ENCODE measurements at places on chromosomes 12 and 14. TPM values are rescaled to one million over a fixed set of nuclear protein-coding genes. Genes with fewer than 3 reads are reported as not detected.
A peak's percentile ranks its signal among the peaks of the same experiment; 100 is the strongest.

DNA sequence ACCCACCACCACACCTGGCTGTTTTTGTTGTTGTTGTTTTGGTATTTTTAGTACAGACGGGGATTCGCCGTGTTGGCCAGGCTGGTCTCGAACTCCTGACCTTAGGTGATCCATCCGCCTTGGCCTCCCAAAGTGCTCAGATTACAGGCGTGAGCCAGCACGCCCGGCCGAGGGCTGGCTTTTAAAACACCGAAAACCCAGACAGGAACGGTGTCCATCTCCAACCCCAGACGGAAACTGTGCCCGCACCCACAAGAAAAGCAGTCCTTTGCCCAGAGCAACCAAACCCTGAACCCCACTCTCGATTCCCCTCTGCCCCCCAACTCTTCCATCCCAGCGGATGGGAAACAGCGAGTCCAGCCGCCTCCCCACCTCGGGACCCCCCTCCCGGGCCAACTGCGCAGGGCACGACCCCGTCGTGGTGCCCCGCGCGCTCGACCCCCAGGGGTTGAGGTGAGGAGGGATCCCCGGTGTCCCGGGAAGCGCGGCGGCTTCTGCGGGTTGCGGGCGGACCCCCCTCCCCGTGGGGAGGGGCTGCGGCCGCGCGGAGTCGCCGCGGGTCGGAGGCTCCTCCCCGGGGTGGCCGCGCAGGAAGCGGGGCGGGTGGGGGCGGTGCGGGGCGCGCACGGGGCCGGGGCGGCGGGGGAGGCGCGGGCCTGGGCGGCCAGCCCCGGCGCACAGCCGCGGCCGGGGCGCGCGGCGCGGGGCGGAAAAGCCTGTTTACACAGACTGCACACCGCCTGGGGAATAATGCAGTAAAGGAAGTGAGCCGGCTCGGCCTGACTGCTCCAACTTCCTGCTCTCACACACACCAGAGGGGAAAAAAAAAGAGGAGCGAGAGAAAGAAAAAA, at the start of gene ELK3:
ELK3 (plus strand) TSS at position 651 of the 851 bp plus-strand sequence.
- DNase-seq: peak; percentile 58

- no peak for DNase-seq
Measured at GRCh38 chr12:100706033-100706432, 88.5 kb upstream of the ANO4 start.

The ACOT6 gene
- total RNA-seq: not detected

GRCh38 chr12:2494486-2495192, 300.1 kb upstream of the FKBP4 start:
- DNase-seq: no peak

GRCh38 chr12:85072826-85073225, 36.7 kb downstream of the LRRIQ1 start:
- DNase-seq: no peak

The SPATS2 gene
- 8.5 TPM for total RNA-seq

The PRH2 gene
- total RNA-seq: not detected

GRCh38 chr14:64753999-64754398, 49.8 kb downstream of the PLEKHG3 start:
- no peak for DNase-seq

DNA sequence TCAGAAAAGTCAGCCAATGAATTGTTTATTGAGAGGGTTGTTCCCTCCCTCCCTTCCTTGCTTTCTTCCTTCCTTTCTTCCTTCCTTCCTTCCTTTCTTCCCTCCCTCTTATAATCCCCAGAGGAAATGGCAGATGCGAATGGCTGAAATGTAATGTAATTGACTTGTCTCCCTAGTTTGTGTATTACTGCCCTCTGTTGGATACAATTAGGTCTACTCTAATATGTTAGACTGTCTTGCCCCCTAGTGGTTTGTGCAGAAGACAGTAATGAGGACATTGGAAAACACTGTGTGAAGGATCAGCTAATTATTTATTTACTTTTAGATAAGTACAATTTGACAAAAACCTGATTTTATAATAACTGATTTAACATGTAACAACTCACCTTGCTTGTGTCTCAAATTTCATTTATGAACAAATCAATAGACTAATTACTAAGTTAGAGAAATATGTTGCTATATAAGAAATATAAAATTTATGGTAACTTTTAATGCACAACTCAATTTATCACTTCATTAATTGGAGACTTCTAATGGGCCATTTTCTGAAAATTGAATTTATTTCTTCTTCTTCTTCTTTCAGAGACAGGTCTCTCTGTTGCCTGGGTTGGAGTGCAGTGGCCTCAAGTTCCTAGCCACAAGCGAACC, 229.8 kb upstream of the LRIG3 start:
- no peak for DNase-seq

The REM2 gene
- 0.14 TPM for total RNA-seq

DNA sequence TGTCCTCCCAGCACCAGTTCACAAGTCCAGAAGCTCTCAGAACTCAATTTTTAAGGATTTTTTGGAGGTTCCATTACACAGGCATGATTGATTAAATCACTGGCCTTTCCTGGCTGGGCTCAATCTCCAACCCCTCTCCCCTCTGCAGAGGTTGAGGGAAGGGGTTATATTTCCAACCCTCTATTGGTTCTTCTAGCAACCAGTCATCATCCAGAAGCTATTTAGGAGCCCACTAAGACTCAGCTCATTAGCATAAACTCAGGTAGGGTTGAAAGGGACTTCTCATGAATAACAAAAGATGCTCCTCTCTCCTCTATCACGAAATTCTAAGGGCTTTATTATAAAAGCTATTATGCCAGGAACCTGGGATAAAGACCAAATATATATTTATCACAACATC, 41.5 kb downstream of the SPPL3 start:
- DNase-seq: no peak

The GPR137C gene
- 0.32 TPM for total RNA-seq

GRCh38 chr14:58801086-58801485, 163.3 kb downstream of the DACT1 start:
- no peak for DNase-seq

The TBC1D30 gene
- total RNA-seq: 1.6 TPM

The LGR5 gene
- not detected for total RNA-seq

The RNF212B gene
- not detected for total RNA-seq

- peak; percentile 41 for DNase-seq
Measured at GRCh38 chr12:47741340-47741703, 16.0 kb upstream of the ENDOU start.

The PRR4 gene
- total RNA-seq: 1.4 TPM

DNA sequence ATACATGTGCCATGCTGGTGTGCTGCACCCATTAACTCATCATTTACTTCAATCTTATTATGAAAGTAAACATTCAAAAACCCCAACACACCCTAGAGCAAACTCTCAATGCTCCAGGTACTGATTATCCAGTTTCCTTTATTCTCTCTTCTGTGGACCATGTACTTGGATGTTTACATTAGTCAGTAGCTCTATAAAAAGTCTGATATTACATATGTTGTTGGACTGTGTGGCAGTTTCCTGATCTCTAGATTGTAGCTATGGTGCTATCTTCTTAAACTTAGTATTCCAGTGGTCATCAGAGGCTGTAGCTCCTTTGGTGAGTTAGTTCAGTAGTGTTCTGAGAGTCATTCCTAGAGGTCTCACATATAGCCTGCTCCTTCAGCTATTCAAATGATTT, 25.1 kb upstream of the ITGA5 start:
- DNase-seq: no peak

- DNase-seq: peak; percentile 13
Measured at GRCh38 chr14:60092526-60092920, 800 bp downstream of the PCNX4 start.

- no peak for DNase-seq
Measured at GRCh38 chr12:5254703-5255102, 177.2 kb upstream of the NTF3 start.

The KLRC2 gene
- 0.82 TPM for total RNA-seq

The PARPBP gene
- total RNA-seq: 23.8 TPM

DNA sequence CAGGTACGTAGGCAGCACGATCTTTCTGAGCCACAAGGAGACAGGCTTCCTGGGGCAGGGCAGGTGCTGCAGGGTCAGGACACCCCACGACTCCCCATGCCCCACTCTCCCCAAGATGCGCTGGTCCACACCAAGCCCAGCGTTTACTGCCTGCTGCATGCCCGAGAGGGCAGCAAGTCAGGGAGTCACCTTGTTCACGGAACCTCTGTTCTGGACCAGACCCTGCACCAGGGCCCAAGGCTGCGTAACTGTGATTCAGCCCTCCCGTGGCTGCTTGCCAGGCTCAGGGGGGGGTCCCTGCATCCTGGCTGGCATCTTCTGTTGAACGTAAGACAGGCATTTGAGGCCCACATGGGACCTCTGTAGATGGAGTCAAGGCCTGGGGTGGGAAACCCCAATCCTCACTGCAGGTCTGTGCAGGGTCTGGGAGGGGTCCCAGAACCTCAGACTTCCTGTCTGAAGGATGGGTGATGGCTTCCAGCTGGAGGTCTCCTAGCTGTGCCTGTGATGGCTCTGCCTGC, 228.6 kb upstream of the RTL1 start:
- no peak for DNase-seq

The NFATC4 gene
- total RNA-seq: 1.1 TPM

The KCNK13 gene
- total RNA-seq: not detected

- DNase-seq: no peak
Measured at GRCh38 chr14:94162466-94162865, 11.7 kb upstream of the PPP4R4 start.

DNA sequence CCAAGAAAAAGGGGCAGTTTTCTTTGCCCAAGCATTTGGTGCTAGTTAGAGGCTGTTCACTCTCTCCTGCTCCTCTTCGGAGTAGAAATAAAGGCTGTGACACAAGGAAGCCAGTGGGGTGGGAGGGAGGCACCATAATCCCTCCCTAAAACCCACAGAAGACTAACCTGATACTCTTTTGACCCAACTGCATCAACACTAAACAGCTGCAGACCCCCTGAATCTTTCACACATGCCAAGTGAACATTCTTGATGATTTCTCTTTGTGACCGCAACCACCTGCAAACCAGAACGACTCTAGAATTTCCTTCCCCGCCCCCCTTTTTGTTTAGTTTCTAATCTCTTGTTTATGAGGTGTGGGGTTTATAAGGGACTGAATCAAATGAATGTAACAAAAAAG, 175.8 kb upstream of the BCL2L14 start:
- no peak for DNase-seq

GRCh38 chr12:127785986-127786590, 480.9 kb upstream of the TMEM132C start:
- DNase-seq: no peak

- no peak for DNase-seq
Measured at GRCh38 chr12:22656376-22656775, 31.4 kb downstream of the ETNK1 start.

The HOXC4 gene
- 0.56 TPM for total RNA-seq

GRCh38 chr12:21813125-21813524, 38.6 kb upstream of the KCNJ8 start:
- no peak for DNase-seq

DNA sequence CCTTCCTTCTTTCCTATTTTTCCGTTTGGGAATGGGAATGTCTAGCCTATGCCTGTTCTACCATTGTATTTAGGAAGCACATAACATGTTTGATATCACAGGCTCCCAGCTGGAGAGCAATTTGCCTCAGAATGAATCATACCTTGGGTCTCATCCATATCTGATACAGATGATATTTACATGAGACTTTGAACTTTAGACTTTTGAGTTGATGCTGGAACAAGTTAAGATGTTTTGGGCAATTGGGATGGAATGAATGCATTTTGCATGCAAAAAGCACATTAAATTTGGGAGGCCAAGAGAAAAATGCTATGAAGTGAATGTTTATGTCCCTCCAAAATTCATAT, 61.9 kb upstream of the BEGAIN start:
- no peak for DNase-seq

- DNase-seq: no peak
Measured at GRCh38 chr14:91956616-91957015, 9.1 kb upstream of the FBLN5 start.

DNA sequence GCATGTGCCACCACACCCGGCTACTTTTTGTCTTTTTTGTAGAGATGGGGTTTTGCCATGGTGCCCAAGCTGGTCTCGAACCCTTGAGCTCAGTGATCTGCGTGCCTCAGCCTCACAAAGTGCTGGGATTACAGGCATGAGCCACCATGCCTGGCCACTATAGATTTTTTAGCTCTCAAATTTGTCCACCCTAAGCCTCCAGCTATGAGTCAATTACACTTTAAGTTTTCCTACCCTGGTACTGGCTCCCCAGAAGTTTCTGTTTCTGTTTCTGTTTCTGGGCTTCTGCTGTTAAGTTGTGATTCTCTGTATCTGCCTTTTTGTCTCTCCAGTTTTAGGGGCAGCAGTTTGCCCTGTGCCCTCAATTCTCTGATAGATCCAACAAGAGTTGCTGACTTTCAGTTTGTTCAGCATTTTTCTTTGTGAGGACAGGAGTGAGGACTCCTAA, 4.4 kb upstream of the TINF2 start:
- DNase-seq: peak; percentile 21
